NCI-H2081 (cell line): ENCODE measurements at places on chromosomes 4 and X.

DNA sequence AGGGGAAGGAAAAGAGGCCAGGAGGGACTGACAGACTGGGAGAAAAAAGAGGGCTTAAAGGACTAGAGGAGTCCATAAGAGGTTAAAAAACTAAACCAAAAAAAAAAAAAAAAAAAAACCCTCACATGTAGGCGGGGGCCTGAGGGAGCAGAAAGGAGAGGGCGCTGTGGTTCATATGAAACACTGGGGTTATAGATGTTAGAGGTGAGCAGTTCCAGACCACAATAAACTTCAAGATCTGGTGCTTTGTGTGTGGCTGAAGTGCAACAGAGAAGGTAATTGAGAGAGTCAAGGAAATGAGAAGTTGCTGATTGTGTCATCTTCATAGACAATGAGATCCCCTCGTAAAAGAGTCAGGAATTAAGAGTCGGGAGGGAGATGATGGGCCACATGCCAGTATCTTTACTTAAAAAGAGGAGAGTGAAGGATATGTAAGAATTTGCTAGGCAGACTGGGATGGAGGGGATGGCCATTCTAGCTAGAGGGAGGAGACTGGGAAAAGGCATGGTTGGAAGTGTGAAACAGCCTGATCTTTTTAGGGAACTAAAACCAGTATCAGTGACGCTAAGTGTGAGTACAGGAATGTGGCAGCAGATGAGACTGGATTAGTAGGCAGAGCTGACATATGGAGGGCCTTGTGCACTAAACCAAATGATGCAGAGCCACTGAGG is 18.4 kb upstream of the OGT start:
- no peak for DNase-seq

DNA sequence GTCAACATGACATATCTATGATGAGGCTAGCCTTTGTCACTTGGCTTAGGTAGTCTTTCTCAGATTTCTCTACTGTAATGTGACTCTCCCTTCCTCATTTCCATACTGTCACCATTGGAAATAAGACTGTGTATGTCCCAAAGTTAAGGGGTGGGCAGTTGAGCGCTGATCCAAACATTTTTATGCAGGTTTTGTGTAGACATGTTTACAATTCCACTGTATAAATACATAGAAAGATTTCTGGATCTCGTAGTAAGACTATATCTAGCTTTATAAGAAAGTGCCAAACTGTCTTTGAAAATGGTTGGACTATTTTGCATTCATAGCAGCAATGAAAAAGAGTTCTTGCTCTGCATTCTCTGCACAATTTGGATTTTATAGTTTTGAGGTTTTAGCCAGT is 227.2 kb downstream of the GPM6A start:
- no peak for DNase-seq

- DNase-seq, result no peak
Measured at GRCh38 chrX:136496186-136496763, 1.1 kb upstream of the HTATSF1 start.

- DNase-seq, result no peak
Measured at GRCh38 chr4:114286262-114286810, 306.9 kb upstream of the ARSJ start.

GRCh38 chr4:100497791-100498190 is 20.0 kb downstream of the EMCN start:
- no peak for DNase-seq

GRCh38 chr4:174763454-174764104 is 65.5 kb downstream of the GLRA3 start:
- DNase-seq, result no peak
